NCI-H2081 treated with DMSO at 0.1 percent for 48 hours (cell line): ENCODE measurements at places on chromosomes 7 and 10.

DNA sequence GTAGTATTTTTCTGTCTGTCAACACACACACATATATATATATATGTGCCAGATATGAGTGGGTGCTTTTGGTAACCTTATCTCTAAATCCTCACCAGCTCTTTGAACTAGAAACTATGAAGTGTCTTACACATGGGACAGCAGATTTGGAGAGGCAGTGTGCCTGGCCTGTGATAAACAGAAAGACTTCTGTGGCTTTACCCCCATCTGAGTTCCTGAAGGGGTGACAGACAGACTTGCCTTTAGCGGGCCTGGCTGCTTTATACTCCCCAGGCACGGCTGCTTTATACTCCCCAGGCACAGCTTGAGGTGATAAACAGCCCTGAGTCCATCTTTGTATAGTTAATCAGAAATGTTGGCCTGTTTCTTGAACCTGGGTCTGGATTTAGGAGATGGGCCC lies 5.6 kb downstream of the BAG3 start:
- DNase-seq, result no peak

DNA sequence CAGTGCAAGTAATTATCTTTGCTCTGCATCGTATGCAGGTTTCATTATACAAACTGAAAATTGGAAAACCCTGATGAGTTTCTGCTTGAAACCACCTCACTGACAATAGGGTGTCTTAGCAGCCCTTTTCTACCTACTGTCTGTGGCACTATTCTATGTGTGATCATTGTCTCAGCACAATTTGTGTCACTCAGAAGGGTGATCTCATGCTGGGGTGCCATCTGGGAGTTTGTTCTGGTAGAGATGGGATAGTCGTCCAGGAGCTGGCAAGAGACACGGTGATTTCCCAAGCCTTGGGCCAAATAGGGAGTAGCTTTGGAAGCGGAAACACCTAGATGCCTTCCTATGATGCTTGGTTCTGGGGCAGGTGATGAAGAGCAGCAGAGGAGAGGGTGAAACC lies 186.3 kb downstream of the FRMD4A start:
- no peak for DNase-seq

DNA sequence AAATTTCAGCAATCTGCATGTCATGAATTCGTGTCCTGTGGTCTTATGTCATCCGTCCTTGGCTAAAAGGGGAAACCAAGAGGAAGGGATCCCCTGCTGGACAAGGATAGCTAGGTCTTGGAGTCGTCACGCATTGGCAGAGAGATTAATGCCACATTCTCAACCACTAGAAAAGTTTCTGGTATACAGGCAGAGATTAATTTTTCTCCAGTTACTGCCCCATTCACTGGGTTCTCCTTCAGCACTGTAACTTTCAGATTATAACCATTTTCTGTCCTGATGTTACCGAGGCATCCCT lies 1060.6 kb upstream of the AUTS2 start:
- no peak for DNase-seq

GRCh38 chr7:3696113-3696512 lies 395.1 kb downstream of the SDK1 start:
- DNase-seq, result no peak

DNA sequence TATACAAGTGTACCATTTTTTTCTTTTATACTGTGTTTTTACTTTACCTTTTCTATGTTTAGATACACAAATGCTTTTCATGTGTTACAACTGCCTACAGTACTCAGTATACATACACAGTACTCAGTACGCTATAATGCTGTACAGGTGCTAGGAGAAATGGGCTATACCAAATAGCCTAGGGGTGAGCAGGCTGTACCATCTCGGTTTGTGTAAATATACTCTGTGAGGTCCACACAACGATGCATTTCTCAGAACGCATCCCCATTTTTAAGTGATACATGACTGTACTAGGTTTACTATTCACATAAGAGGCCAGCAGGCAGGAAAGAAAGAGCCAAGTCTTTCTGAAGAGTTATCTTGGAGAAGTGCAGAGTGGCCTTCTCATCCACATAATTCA lies 426.4 kb upstream of the MTPN start:
- DNase-seq, result no peak

- DNase-seq, result peak; percentile 68
These were observed 120.8 kb upstream of the CDCA7L start for GRCh38 chr7:22066522-22066921.

DNA sequence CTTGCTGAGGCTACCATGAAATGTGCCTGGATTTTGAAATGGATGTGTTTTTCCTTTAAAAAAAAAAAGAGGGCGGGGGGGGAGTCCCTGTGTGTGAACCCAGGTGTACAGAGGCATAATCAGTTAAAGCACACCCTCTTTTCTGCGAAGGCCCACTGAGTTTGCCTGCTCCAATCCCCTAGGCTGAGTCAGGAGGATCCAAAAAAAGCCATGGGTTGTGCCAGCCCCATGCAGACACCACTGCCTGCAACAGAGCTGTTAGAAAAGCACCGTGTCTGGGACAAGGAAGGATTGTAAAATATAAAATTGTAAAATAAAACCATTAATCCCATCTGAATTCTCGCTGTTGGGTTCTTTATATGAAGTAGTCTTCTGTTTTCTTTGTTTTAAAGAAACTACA lies 217.9 kb downstream of the ADAM12 start:
- no peak for DNase-seq
